ENCODE measurements at places on chromosomes 16 and 17.

- DNase-seq = no peak
Observed at GRCh38 chr16:6496996-6497395, 835.6 kb upstream of the RBFOX1 start.

GRCh38 chr16:20911361-20911760 lies 10.8 kb downstream of the LYRM1 start:
- DNase-seq = no peak

DNA sequence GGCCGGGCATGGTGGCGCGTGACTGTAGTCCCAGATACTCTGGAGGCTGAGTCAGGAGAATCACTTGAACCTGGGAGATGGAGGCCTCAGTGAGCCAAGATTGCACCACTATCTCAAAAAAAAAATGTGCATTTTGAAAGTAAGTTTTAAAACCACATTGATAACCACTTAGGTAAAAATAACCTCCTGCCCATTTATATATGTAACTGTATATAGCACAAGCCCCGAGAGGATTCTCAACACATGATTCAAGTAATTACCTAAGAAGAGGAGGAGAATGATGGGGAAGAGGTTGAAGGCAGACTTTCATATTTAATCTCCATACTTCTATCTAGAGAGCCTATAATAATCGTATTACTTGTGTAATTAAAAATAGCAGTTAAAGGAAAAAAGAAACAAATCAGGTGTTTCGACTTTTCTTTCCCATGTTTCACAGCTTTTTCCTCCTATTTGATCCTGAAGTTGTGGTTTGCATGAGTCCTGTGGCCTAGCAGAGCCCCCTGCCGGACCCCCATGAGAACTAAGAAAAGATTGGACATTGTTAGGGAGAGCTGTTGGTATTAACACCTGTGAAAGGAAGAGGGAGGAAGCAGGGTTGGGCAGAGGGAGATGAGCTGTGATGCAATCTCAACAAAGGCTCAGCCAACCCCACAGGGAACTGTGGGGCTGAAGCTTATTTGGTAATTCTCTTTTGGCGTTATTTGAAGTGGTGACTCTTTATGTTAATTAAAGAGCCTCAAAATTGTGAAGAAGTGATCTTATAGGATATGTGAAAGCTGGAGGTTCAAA lies 22.1 kb downstream of the PMFBP1 start:
- no peak for DNase-seq

- DNase-seq = peak; percentile 18
Observed at GRCh38 chr17:33520426-33521330, 227.6 kb upstream of the ASIC2 start.

GRCh38 chr17:61427567-61427966 lies 24.7 kb upstream of the TBX4 start:
- no peak for DNase-seq

DNA sequence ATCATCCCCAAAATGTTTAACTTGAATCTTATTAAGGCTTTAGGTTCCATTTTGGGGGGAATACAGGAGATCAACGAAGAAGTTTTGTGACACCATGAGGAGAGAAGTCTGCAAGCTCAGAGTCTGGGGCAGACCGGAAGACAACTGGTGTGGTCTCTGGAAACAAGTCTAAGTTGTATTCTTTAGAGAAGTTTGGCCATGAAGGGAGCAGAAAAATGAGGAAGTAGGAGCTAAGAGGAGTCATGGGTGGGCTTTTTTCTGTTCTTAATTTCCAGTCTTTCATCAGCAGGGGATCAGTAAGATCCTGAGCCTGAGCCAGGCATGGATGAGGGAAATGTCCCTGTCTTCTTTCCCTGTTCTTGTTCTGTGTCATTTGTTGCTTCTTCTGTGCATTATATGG lies 35.8 kb upstream of the NF1 start:
- DNase-seq = no peak
